ENCODE measurements at places on chromosomes 2 and 18. TPM values are rescaled to one million over a fixed set of nuclear protein-coding genes. Genes with fewer than 3 reads are reported as not detected.

GRCh38 chr2:231708773-231709635 is 679 bp downstream of the PTMA start:
- DNase-seq: peak; percentile 47

DNA sequence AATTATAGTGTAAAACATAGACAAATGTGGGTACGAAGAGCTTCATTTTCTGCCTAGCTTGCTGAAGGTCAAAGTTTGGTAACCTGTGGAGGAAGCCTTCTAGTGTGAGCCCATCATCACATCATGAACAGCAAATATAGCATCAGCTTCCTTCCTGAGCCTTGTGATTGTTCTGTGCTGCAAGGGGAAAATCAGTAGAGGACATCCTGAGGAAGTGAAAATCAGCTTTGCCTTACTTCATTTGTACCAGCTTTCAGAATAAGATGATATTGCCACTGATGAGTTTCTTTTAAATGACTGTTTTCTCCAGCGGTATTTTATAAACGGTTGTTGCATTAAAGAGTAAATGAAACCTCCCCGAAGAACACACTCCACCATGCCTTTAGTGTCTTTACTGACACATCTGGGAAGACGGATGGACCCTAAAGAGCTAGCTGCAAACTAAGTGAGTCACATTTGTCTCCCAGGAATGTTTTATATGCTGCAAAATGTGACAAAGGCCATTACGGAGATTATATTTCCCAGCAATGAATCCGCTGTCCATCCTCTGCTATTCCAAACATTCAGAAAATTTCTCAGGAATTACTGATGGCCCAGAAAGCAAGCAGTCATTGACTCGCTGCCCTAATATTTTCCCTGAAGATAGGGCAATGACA is 1272.8 kb downstream of the SUCLG1 start:
- DNase-seq: no peak

The AKAIN1 gene
- total RNA-seq: not detected

The WDCP gene
- 22.4 TPM for total RNA-seq

The ANKRD29 gene
- 0.36 TPM for total RNA-seq

DNA sequence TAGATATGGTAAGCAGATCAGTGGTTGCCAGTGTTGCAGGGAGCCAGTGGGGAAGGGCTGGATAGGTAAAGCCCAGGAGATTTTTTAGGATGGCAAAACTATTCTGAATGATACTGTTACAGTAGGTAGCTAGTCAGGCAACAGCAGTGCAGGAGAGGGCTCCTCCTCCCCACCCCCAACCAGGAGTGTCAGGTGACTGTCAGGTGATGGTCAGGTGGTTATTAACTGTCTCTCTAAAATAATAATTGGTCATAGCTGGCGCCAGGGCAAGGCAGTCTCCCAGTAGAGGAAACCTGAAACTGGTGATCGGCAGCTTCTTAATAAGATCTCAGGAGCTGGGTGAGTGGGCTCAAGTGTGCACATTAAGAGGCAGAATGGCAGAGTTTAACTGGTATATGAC is 201.6 kb upstream of the PARD3B start:
- no peak for DNase-seq

The NEU2 gene
- not detected for total RNA-seq

DNA sequence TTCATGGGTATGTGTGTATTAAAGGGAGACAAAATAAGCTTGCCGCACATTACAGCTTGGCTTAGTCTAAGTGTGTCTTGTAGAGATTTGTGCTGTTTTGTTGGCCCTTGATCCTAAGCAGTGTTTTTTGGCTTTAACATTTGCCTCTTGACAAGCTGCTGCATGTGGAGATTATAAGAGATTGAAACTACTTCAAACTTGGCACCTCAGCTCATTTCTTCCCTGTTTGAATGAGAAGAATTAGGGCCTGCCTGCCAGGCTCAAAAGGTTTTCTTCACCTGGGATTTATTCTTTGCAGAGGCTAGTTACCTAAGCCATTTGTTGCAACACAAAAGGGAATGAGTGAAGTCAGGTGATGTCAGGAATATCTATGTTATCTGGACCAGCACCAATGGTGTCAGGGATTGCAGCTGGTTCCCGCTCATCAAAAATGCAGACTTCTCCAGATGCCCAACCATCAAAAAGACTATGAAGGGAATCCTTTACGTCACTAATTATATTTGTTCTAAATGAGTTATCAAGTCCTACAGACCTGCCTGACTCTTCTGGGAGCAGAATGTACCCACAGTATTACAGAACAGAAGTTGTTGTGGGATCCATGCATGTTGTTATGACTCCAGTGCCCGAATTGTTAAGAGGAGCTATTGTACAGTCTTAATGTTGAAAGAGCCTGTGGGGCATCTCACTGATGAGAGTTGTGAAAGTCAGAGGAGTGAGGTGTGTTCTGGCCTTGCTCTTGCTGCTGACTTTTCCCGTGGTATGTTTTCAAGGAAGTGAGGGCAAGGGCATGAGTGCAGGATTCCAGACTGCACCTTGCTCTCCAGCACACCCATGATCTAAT is 31.0 kb downstream of the ABCA12 start:
- no peak for DNase-seq

Measured in progenitor cell of endocrine pancreas (in vitro differentiated cells).